ENCODE measurements at places on chromosomes 11 and 22. TPM values are rescaled to one million over a fixed set of nuclear protein-coding genes. Genes with fewer than 3 reads are reported as not detected.

Gene VWA5A
- 13.4 TPM for total RNA-seq

Gene IGSF9B
- total RNA-seq = 5.8 TPM

Gene DEUP1
- total RNA-seq = 1.2 TPM

Gene FGF19
- total RNA-seq = not detected

Gene ISX
- total RNA-seq = 2.6 TPM

Gene OR51E1
- not detected for total RNA-seq

Gene BBOX1
- not detected for total RNA-seq

Gene ENTHD1
- total RNA-seq = not detected

Gene CCDC73
- 0.44 TPM for total RNA-seq

Gene BIRC3
- total RNA-seq = 2.2 TPM

Gene VSTM5
- not detected for total RNA-seq

Gene RBFOX2
- total RNA-seq = 209 TPM

Gene B4GALNT4
- 294 TPM for total RNA-seq

All from mesothelial cell of epicardium (in vitro differentiated cells).